ENCODE measurements at places on chromosomes 4 and X.

DNA sequence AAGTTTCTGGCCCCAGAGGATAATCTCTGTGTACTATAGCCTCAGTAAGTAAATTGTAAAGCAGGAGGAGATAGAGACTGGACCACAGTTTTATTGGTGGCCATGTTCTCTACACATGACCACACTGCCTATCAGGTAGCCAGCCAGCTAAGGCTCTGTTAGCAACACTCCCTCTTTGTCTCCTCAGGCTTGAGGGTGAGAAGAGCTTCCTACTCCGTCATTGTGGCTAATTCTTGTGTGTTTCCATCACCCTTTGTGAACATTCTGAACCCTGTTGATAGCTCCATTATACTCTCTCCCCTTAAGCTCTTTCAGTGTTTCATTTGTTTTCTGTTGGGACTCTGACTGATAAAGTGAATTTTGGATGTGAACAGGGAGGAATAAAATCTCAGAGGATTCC lies 233.4 kb downstream of the CFAP299 start:
- no peak for DNase-seq

DNA sequence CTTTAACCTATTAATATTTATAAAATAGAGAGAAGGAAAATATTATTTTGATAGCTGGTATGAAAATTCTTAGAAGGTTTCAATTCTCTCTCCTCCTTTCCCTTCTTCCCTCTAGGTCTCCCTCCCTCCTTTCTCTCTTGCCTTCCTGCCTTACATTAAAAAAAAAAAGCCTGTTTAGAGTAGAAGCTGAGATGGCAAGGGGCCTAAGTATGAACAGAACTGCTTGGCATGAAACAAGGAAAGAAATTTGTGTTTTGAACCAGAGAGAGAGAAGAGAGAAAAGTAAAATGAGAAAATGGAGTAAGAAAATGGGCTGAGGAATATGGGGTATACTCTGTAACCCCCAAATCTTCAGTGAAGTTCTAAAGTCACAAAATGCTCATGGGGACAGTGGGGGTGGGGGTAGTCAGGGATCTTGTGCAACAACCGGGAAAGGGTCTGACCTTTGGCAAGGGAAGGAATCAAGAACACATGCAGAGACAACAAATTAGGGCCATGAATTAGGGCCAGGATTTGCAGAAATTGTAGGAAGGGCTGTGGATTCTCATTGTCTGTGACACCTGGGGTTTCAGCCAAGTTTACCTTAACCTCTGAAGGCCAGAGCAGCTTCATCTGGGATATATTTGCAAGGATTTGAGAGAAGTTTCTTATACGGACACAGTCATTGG lies 30.6 kb downstream of the SUPT20HL2 start:
- DNase-seq: no peak

GRCh38 chr4:8590546-8590880 lies 2.1 kb upstream of the CPZ start:
- DNase-seq: no peak

GRCh38 chr4:113574636-113575103 lies 186.9 kb downstream of the CAMK2D start:
- no peak for DNase-seq

DNA sequence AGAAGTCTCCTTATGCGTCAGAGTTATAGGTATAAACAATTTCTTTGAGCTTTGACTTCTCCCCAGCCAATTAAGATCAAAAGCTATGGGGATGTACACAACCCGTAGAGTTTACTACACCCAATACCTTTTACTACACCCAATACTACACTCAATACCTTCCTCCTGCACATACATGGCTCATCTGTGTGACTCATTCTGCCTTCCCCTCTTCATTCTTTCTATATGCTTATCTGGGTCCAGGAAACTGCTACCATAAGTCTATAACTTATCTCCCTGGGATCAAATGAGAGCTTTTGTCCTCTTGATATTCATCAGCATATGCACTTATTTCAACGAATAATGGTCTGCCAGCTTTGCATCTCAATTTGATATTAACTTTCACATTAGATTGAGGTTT lies 28.2 kb downstream of the ANKRD50 start:
- DNase-seq: no peak

- DNase-seq: no peak
Measured at GRCh38 chr4:150219841-150220240, 141.6 kb downstream of the DCLK2 start.

DNA sequence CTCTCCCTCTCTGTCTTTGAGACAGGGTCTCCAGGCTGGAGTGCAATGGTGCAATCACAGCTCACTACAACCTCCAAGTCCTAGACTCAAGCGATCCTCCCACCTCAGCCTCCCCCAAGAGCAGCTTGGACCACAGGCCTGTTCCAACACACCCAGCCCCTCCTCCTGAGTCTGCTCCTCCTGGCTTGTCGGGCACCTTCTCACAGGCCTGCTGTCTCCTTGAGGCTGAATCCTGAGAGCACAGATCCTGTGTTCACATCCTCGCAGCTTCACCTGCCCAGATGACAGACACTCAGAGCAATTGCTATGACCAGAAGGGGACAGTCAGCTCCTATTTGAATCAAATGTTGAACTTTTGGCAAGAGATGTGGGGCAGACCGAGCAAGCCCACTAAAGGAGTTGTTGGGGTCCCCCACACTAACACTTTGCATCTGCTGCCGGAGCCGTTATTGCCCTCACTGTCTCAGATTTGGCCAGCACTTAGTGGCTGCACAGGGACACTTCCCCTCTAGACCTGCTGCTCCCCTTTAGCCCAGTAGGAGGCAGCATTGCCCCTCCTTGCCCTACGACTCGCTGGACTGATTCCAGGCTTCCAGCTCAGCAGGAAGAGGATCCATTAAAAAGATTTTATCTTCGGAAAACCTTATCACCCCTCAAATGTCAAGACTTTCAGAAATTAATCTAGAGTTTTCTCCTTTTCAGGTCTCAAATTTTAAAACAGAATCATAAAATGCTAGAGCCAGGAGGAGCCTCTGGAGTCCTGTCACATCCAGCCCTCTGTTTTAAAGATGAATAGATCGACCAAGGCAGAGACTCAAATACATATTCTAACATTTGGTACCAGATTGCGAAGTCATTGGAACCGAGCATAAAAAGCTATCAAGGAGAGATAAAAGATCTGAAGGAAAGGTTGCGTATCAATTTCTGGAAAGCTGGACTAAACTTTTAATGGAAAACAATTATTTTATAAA lies 113.7 kb downstream of the USP46 start:
- peak; percentile 30 for DNase-seq

GRCh38 chr4:3491681-3492405 lies 28.7 kb downstream of the DOK7 start:
- DNase-seq: no peak

DNA sequence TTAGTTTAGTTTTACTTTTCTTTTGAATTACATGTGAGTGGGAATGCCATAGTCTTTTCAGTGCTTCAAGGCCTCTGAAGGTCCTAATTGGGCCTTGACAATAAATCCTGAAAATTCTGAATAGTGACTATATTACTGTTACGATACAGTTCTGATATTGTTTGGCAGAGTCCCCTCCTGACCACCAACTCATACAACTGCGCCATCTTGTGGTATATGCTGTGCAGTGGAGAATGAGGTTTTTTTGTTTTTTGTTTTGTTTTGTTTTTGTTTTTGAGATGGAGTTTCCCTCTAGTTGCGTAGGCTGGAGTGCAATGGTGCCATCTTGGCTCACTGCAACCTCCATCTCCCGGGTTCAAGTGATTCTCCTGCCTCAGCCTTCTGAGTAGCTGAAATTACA lies 56.6 kb upstream of the CHRDL1 start:
- DNase-seq: no peak

DNA sequence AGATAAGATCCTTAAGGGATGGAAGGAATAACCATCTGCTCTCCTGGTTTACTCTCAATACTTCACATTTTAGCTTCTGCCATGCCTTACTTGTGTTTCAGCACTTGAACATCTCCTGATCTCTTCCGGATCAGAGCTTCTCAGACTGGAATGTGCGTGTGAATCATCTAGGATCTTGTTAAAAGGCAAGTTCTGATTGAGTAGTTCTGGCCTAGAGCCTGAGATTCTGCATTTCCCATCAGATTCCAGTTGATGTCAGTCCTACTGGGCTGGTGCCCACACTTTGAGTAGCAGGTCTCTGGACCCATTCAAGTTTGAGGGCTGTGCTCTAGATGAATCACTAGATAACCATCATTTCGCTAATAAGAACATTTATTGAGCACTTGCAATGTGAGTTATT lies 20.0 kb downstream of the NDP start:
- no peak for DNase-seq

- DNase-seq: no peak
Measured at GRCh38 chr4:120991885-120992284, 69.4 kb upstream of the PRDM5 start.

DNA sequence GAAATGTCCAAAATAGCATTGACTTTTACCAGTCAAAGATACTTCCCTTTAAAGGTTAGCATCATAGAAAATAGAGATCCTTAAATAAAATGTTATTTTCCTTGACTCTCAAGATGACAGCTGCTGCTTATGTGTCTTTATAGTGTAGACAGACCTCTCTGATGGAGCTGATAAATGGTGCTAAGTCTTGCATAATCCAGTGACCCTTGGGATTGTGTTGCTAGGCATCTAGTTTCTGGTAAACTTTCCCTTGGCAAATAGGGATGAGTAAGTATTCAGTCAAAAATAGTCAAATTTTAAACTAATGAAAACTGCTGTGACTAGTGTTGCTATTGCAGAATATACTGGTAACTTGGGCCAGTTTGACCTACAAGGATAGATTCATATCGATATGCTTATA lies 53.6 kb downstream of the MBNL3 start:
- DNase-seq: no peak

- DNase-seq: no peak
Measured at GRCh38 chr4:7612311-7612897, 177.7 kb upstream of the PSAPL1 start.

DNA sequence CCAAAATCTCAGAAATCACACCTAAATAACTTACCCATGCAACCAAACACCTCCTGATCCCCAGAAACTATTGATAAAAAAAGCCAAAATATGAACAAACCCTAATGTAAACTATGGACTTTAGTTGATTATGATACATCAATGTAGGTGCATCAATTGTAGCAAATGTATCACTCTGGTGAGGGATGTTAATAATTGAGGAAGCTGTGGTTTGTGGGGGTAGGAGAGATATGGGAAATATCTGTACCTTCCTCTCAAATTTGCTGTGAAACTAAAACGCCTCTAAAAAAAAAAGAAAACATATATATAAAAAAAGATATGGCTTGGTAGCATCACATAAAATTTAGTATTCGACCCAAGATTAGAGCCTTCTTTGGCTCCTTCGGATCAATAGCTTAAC lies 144.3 kb upstream of the CPEB2 start:
- no peak for DNase-seq

DNA sequence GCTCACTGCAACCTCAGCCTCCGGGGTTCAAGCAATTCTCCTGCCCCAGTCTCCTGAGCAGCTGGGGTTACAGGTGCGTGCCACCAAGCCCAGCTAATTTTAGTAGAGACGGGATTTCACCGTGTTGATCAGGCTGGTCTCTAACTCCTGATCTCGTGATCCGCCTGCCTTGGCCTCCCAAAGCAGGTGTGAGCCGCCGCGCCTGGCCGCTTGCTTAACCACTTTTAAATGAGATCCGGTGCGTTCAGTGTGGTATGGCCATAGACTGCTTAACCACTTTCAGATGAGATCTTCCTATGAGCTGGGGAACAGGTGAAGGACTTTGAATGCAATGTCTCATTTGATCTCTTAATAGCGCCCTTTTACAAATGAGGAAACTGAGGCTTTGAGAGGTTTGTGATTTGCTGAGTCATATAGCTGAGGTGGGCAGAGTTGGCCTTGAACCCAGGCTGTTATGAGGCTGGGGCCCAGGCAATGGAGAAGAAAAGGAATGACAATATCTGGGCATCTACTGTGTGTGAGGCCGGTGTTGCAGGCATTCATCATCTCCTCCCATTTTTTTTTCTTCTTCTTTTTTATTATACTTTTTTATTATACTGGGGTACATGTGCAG lies 41.9 kb upstream of the NSG1 start:
- DNase-seq: no peak

- no peak for DNase-seq
Measured at GRCh38 chr4:1898681-1899080, 27.5 kb downstream of the NSD2 start.
